Mesenchymal stem cell (in vitro differentiated cells and primary cell): ENCODE measurements at places on chromosomes 16 and 17.
A peak's percentile ranks its signal among the peaks of the same experiment; 100 is the strongest.

GRCh38 chr16:48318630-48319029, 66.6 kb downstream of the SIAH1 start:
- H3K4me3 ChIP-seq, result no peak overlapping the region
- peaks cover 3% of the 10 kb centered on the region for H3K4me1 ChIP-seq
- peaks cover 37% of the 10 kb centered on the region for H3K36me3 ChIP-seq
- H3K27me3 ChIP-seq, result no peaks in the 10 kb centered on the region
- peak; percentile 90 for DNase-seq
- peak overlapping the region; percentile 0 for H3K27ac ChIP-seq

DNA sequence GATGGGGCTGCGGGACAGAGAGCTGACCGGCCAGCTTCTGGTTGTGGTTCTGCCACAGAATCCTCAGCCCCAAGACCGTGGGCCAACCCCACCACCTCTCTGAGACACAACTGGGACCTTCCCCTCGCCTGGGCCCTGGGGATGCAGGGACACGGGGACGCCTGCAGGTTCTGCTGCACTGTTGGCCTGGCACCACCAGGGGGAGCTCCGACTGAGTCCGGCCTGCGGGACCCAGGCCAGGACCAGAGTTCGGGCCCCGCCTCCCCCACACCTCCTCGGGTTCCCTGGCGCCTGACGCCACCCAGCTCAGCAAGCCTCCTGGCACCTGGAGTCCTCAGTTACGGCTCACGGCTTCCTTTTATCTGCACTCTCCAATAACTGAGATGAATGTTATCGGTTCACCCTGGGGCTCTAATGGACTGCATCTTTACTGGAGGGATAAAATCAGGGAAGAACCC, 27.3 kb downstream of the TBC1D16 start:
- H3K36me3 ChIP-seq, result peaks cover 50% of the 10 kb centered on the region
- no peaks in the 10 kb centered on the region for H3K27me3 ChIP-seq
- peak; percentile 69 for DNase-seq
- no peak overlapping the region for H3K4me3 ChIP-seq

- H3K4me1 ChIP-seq, result no peaks in the 10 kb centered on the region
- no peak for DNase-seq
- H3K27ac ChIP-seq, result no peak overlapping the region
- no peaks in the 10 kb centered on the region for H3K27me3 ChIP-seq
- no peak overlapping the region for H3K4me3 ChIP-seq
Measured at GRCh38 chr17:82632451-82632850, 15.8 kb downstream of the WDR45B start.

DNA sequence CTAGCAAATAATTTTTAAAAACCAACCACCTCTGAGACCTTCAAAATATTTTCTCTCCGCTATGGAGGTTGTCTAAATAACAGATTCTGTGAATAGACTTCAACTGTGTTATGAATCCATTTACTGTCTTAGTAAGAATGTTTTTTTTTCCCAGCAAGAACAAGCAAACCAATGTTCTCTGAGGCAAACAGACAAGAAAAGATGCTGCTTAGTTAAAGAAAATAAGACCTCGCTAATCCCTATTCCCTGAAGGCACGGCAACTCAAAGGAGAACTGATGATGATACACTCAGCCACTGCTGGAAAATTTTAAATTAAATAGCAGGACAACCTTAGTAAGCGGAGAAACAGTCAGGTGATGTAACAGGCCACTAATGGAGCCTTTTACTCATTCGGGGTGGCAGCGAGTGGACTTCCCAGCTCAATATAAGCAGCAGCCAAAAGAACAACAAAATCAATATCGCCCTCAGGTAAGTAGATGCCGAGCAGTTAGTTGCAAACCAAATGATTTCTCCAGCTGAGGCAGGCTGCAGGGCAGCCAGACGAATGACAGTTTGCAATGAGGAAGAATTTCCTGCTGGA, 81.8 kb downstream of the CPPED1 start:
- DNase-seq, result no peak
- no peak overlapping the region for H3K27ac ChIP-seq

- H3K27ac ChIP-seq, result no peak overlapping the region
- H3K4me3 ChIP-seq, result no peak overlapping the region
- no peaks in the 10 kb centered on the region for H3K36me3 ChIP-seq
- no peaks in the 10 kb centered on the region for H3K4me1 ChIP-seq
- H3K27me3 ChIP-seq, result peaks cover 71% of the 10 kb centered on the region
Measured at GRCh38 chr16:89043636-89044417, 49.8 kb upstream of the ACSF3 start.

- no peaks in the 10 kb centered on the region for H3K4me1 ChIP-seq
- H3K36me3 ChIP-seq, result peaks cover 4% of the 10 kb centered on the region
- H3K27me3 ChIP-seq, result no peaks in the 10 kb centered on the region
- no peak for DNase-seq
- no peak overlapping the region for H3K27ac ChIP-seq
Measured at GRCh38 chr16:68117884-68118283, 32.7 kb downstream of the NFATC3 start.

DNA sequence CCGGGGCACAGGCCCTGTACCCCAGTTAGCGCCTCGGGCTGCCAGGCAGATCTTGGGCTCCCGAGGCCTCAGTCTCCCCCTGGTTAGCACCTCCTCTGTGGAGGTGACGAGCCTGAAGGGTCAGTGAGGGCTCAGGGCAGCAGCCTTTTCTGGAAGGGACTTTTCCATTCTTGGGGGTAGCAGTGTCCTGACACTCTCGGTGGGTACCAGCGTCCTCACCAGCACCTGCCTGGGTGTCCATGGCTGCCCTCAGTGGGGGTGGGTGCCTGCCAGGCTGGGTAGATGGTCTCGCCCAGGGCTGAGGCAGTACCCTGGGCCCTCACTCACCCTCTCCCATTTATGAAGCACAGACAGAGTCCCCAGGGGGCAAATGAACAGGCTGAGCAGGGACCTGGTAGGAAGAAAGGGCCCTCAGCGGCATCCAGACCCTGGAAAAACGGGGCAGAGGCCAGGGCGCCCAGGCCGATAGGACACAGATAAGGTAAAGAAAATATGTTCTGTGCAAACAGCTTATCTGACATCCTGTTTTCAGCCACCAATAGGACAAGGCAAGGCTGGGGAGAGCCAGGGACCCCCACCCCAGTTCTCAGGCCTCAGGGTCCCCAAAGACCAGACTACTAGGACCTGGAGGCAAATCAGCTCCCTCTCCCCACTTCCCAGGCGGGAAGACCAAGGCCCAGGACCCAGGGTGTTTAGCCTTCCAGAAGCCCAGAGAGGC, 50.9 kb downstream of the ZFPM1 start:
- no peak for DNase-seq
- H3K36me3 ChIP-seq, result peaks cover 16% of the 10 kb centered on the region
- no peaks in the 10 kb centered on the region for H3K27me3 ChIP-seq

- H3K4me3 ChIP-seq, result peak overlapping the region; percentile 65
- no peak for DNase-seq
- H3K4me1 ChIP-seq, result no peaks in the 10 kb centered on the region
- no peak overlapping the region for H3K27ac ChIP-seq
- H3K36me3 ChIP-seq, result no peaks in the 10 kb centered on the region
Measured at GRCh38 chr16:10828851-10829366, 10.3 kb upstream of the TVP23A start.

GRCh38 chr16:8391257-8391656, 199.1 kb downstream of the TMEM114 start:
- no peaks in the 10 kb centered on the region for H3K36me3 ChIP-seq
- no peak overlapping the region for H3K27ac ChIP-seq
- H3K4me1 ChIP-seq, result no peaks in the 10 kb centered on the region
- no peaks in the 10 kb centered on the region for H3K27me3 ChIP-seq
- no peak overlapping the region for H3K4me3 ChIP-seq
- no peak for DNase-seq

- H3K27me3 ChIP-seq, result no peaks in the 10 kb centered on the region
- H3K4me3 ChIP-seq, result no peak overlapping the region
- no peaks in the 10 kb centered on the region for H3K36me3 ChIP-seq
- H3K27ac ChIP-seq, result no peak overlapping the region
- H3K4me1 ChIP-seq, result peaks cover 5% of the 10 kb centered on the region
Measured at GRCh38 chr17:49327835-49328784, 33.9 kb downstream of the ZNF652 start.
